ENCODE measurements at places on chromosomes 6 and 20. TPM values are rescaled to one million over a fixed set of nuclear protein-coding genes. Genes with fewer than 3 reads are reported as not detected.

DNAH8 gene
- not detected for total RNA-seq

GSTA2 gene
- total RNA-seq, result not detected

GRCh38 chr6:156779206-156780094 lies 2.3 kb downstream of the ARID1B start:
- peak overlapping the region; percentile 94 for H3K27ac ChIP-seq
- H3K36me3 ChIP-seq, result no peaks in the 10 kb centered on the region
- DNase-seq, result peak; percentile 54
- peak overlapping the region; percentile 73 for H3K4me3 ChIP-seq
- no peaks in the 10 kb centered on the region for H3K27me3 ChIP-seq

GRCh38 chr6:170113141-170113540 lies 177.7 kb downstream of the DLL1 start:
- no peak for DNase-seq
- H3K4me1 ChIP-seq, result no peaks in the 10 kb centered on the region
- no peak overlapping the region for H3K27ac ChIP-seq
- H3K27me3 ChIP-seq, result no peaks in the 10 kb centered on the region
- no peak overlapping the region for H3K4me3 ChIP-seq

- no peaks in the 10 kb centered on the region for H3K36me3 ChIP-seq
- no peaks in the 10 kb centered on the region for H3K27me3 ChIP-seq
- DNase-seq, result no peak
Measured at GRCh38 chr6:154567695-154568220, 57.3 kb upstream of the CNKSR3 start.

GRCh38 chr6:166348305-166348949 lies 6.1 kb upstream of the SFT2D1 start:
- DNase-seq, result no peak
- H3K27ac ChIP-seq, result no peak overlapping the region
- no peaks in the 10 kb centered on the region for H3K27me3 ChIP-seq
- H3K4me3 ChIP-seq, result no peak overlapping the region

DNA sequence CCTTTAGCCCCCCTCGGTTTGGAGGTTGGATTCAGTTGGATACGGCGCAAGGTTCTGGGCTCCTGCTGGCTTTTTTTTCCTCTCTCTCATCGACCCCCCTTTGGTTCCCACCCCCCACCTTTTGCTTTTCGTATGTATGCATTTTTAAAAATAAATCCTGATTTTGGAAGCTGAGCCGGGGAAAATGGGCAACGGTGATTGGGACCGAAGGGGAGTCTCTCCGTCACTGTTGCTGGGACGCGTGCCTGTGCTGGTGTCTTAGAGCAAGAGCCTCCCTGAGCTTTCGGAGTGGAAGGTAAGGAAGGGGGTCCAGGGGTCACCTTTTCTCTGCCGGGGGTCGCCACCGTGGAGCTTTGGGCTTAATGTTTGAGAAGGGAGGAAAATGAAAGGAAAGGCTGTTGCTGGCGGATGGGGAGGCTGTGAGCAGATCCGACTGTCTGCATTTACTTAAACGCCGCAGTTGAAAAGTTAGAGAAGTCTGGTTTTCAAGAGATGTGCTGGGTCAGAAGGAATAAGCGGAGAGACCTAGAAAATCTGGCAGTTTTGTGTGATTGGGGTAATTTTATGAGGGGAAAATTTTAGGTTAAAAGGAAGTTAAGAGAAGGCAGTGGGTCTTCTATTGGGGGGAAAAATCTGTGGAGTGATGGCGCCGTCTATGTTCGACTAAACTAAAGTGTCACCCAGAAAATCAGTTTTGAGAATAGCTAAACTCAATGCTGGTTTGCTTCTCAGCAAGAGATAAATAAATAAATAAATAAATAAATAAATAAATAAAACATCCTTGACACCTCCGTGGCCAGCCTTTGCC lies 828 bp downstream of the ADGRB3 start:
- peak; percentile 54 for DNase-seq
- H3K27ac ChIP-seq, result peak overlapping the region; percentile 84
- H3K27me3 ChIP-seq, result no peaks in the 10 kb centered on the region
- no peaks in the 10 kb centered on the region for H3K36me3 ChIP-seq
- H3K4me1 ChIP-seq, result peaks cover 43% of the 10 kb centered on the region
- H3K4me3 ChIP-seq, result peak overlapping the region; percentile 88

- H3K4me1 ChIP-seq, result peaks cover 27% of the 10 kb centered on the region
- no peaks in the 10 kb centered on the region for H3K27me3 ChIP-seq
- H3K27ac ChIP-seq, result peak overlapping the region; percentile 22
- H3K36me3 ChIP-seq, result no peaks in the 10 kb centered on the region
- DNase-seq, result no peak
Measured at GRCh38 chr6:1687402-1687801, 77.7 kb downstream of the FOXC1 start.

- H3K27ac ChIP-seq, result no peak overlapping the region
- H3K36me3 ChIP-seq, result no peaks in the 10 kb centered on the region
- peaks cover 31% of the 10 kb centered on the region for H3K4me1 ChIP-seq
- no peak for DNase-seq
Measured at GRCh38 chr6:45610832-45611231, 233.1 kb upstream of the SUPT3H start.
